ENCODE measurements at places on chromosomes 7 and 10. TPM values are rescaled to one million over a fixed set of nuclear protein-coding genes. Genes with fewer than 3 reads are reported as not detected.

NOS3 gene
- 10.9 TPM for total RNA-seq

ZNF365 gene
- total RNA-seq = not detected

C7orf57 gene
- total RNA-seq = not detected

FAM25C gene
- total RNA-seq = not detected

DNA sequence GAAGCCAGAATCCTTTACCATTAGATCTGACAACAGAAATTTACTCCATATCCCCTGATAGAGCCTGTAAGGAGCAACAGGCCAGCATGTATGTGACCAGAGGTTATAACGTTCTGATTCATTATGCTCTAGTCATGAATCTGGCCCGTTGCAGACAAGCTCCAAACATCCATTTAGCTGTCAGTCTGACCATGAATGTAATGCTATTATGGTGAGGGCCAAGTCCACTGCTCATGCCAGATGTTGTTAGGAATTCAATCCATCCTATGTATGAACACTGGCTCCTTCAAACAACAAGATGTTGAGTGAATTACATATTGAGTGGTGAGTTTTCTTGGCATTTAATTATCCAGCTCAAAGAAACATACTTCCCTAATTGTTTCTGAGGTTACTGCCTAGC, 610.1 kb upstream of the ANKRD30A start:
- DNase-seq = no peak

DNA sequence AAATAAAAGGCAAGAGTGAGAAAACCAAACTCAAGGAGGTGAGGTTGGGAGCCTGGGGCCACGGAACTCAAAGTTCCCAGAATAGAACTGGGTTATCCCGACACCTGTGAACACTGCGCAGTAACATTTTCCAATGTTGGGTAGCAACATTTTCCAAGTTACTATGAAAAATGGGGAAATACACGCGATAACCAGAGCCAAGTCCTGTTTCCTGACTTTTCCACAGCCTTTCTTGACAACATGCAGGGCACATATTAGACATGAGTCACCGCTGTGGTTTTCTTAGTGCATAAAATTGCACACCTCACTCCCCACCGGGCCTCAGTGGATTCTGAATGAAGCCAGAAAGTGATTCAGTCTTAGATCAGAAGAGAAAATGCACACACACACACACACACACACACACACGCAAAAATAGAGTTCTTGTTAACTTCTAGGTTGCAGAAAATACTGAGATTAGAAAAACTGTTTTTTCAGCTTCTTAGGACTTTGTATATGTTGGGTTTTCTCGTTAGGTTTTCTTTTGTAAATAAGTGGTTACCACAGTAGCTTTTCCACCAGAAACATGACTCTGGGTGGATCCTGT, 70.0 kb downstream of the CAMK1D start:
- DNase-seq = no peak

GRCh38 chr7:67857698-67858097, 861.1 kb downstream of the TYW1 start:
- DNase-seq = no peak

DNA sequence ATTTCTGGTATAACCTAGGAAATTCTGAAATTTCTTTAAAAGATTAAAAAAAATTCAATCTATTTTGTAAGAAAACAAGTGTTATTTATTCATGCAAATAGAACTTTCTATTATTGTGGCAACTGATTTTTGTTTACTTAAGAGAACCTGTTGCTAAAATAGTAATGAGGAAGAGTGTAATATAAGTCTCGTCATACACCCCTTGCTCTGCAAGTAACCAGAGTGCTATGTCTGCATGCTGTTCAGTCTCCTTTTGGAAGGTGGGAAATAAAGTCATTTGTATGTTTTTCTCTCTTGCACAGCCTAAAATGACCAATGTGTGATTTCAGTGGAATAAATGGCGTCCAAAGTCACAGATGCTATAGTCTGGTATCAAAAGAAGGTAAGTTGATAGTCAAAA, 41.3 kb downstream of the PHTF2 start:
- DNase-seq = no peak

GRCh38 chr7:88758381-88759229, 895 bp upstream of the ZNF804B start:
- DNase-seq = peak; percentile 34

- no peak for DNase-seq
Measured at GRCh38 chr10:66258693-66259092, 667.1 kb upstream of the LRRTM3 start.

- no peak for DNase-seq
Measured at GRCh38 chr7:52261057-52261456, 774.4 kb upstream of the POM121L12 start.

GRCh38 chr7:117165656-117166055, 157.2 kb downstream of the WNT2 start:
- DNase-seq = no peak

DNA sequence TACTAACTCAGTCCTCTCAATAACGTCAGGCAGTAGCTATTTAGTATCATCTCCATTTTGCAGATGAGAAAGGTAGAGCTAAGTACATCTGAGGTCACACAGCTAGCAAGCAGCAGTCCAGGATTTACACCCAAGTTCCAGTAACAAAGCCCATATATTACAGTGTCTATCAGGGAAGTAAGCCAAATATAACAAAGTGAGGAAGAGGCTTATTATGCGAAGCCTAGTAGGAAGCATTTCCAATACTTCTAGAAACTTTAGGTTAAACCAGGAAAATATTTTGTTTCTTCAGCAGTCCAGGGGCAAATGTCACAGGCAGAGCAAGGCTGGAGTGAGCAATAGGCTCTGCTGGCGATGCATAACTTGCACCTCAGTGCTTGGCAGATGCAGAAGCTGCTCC, 53.9 kb downstream of the NOC3L start:
- DNase-seq = no peak

GRCh38 chr10:4068629-4069028, 283.6 kb upstream of the KLF6 start:
- no peak for DNase-seq

All from left ventricle myocardium superior (tissue), 1 donor.